NCI-H82 (cell line): ENCODE measurements at places on chromosomes 1 and 21.

- peak; percentile 61 for DNase-seq
Observed at GRCh38 chr21:41768437-41769042, 1.7 kb upstream of the RIPK4 start.

DNA sequence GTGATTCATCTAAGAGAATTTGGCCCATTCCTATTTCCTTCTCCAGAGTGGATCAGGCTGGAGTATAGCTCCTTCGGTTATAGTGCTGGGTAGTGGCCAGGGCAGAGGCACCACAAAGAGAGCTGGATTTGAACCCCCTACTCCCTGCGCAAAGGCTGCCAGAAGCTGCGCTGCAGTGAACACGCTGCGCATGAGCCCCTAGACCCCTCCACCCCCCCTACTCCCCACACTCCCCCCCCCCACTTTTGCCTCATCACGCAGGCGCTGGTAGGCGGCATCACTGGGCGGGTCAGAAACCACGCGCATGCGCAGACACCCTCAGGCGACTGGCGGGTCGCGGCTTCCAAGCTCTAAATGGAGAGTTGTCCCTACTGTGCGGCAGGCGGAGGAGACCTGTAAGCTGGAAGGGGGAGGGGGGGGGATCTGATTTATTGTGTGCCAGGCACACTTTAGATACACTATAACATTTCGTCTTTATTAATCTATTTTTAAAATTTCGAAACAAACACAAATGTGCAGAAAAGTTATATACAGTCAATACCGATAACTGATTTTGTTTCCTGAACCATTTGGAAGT lies 38.7 kb upstream of the HMGN1 start:
- peak; percentile 98 for DNase-seq

- no peak for DNase-seq
Observed at GRCh38 chr1:91792489-91793071, 93.4 kb downstream of the TGFBR3 start.

DNA sequence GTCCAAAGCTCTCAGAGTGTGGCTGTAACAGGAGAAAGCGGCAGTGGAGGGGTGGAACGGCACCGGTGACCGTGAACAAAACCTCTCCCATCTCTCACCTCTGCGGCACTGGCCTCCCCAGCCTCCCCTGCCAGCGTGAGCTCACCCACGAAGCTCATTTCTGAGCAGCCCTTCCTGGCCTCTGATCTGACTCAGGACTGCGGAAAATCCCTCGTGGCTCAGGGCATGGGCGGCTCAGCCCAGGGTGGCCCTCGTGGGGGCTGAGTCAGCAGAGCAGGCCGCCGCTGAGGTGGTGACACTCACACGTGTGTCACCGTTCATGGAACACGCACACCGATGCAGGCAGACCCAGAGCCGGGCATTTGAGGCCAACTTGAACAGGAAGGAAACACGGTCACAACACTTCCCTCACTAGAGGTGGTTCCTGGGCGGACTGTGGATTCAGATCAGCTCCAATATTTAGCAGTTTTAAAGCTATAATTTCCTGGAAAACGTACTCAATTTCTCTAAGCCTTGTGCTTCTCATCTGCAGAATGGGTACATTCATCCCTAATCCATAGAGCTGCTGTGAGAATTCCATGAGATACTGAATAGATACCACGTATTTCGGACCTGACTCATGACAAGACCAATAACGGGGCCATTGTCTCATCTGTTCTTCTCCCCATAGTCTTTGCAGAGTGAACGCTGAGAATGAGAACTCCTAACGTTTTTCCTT lies 115.0 kb upstream of the TMPRSS2 start:
- DNase-seq = no peak

GRCh38 chr1:63898428-63899196 lies 124.8 kb downstream of the ROR1 start:
- DNase-seq = no peak

- DNase-seq = no peak
Observed at GRCh38 chr1:29516063-29516820, 279.9 kb downstream of the PTPRU start.

DNA sequence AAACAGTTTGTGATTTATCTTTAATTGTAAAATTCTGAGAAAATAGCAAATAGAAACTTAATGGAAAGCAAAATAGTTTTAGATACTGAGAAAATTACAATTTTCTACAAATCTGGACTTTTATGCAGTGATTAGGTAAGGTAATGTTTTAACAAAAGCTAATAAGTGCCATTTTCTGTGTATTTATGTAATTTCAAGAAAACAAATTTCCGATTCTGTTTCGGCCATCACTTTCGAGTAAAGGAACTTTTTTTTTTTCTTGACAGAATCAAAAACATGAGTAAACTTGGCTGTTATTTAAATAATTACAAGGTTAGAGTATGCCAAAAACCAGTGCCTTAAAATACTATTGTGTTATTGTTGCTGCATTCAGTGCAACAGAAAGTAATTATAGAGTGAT lies 280.4 kb upstream of the C1orf105 start:
- DNase-seq = no peak

DNA sequence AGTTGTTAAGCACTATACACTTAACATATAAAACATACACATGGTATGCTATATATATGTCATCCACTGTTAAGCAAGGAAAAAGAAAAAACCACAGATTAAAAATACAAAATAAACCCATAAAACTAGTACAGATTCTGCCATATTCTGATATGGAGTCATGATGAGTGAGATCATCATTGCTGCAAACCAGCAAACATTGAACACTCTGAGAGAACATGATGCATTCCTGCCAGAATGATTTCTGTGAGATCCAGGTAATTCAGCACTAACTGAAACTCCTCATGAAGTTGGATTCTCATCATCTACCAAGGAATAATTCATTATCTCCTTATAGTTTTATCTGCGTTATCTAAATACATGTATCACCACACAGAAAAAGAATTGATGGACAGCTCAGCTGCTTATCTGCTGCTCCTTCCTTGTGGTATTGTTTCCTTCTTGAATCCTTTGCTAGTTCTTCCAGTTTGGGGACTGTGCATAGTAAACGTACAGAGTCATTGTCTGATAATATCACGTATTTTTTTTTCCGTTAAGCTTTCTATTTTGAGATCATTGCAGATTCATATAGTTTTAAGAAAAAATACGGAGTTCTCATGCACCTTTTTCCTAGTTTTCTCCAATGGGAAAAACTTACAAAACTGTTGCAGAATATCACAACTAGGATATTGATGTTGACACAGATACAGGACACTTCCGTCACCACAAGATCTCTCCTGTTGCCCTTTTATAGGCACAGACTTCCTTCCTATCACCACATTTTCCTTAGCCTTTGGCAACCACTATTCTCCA lies 9.3 kb downstream of the RAB4A start:
- no peak for DNase-seq

GRCh38 chr1:202223121-202223860 lies 29.7 kb downstream of the LGR6 start:
- no peak for DNase-seq

GRCh38 chr1:90614872-90615271 lies 102.2 kb downstream of the BARHL2 start:
- peak; percentile 46 for DNase-seq

DNA sequence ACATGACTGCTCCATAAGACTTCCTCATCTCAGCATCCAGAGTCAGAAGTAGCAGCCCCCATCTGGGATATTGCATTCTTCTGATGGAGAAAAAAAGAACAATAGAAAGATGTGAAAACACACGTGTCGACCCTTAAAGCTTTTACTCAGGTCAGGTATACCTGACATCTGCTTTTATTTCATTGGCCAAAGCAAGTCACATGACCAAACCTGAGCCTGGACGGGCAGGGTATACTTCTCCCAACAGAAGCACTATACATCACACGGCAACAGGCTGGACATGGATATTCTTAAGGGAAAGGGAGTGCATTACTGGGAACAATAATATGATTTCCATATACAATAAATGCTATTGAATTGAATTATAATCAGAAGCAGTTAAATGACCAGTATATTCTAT lies 243.3 kb downstream of the LMO4 start:
- no peak for DNase-seq

GRCh38 chr1:56301791-56302190 lies 277.6 kb downstream of the PLPP3 start:
- no peak for DNase-seq

- peak; percentile 86 for DNase-seq
Observed at GRCh38 chr1:231603598-231604275, 22.9 kb upstream of the DISC1 start.

- no peak for DNase-seq
Observed at GRCh38 chr1:111212634-111213335, 12.3 kb upstream of the DENND2D start.

- no peak for DNase-seq
Observed at GRCh38 chr21:16307256-16307655, 577.5 kb downstream of the USP25 start.

DNA sequence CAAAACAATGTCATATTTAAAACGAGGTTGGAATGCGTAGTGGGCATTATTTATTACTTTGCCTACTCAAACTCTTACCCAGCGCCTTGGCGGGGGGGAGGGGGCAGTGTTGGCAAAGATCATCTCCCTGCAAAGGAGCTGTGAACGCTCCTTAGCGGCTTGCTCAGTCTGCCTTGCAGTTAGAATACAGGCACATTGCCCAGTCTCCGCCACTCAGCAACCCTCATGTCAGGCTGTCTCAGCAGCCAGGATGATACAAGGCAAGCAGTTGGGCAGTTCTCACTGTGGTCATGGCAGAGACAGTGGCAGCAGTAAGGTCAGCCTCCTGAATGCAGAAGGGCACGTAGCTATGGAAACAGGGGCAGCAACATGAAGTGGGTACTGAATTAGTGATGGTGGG lies 170.4 kb upstream of the KCNK2 start:
- DNase-seq = no peak

DNA sequence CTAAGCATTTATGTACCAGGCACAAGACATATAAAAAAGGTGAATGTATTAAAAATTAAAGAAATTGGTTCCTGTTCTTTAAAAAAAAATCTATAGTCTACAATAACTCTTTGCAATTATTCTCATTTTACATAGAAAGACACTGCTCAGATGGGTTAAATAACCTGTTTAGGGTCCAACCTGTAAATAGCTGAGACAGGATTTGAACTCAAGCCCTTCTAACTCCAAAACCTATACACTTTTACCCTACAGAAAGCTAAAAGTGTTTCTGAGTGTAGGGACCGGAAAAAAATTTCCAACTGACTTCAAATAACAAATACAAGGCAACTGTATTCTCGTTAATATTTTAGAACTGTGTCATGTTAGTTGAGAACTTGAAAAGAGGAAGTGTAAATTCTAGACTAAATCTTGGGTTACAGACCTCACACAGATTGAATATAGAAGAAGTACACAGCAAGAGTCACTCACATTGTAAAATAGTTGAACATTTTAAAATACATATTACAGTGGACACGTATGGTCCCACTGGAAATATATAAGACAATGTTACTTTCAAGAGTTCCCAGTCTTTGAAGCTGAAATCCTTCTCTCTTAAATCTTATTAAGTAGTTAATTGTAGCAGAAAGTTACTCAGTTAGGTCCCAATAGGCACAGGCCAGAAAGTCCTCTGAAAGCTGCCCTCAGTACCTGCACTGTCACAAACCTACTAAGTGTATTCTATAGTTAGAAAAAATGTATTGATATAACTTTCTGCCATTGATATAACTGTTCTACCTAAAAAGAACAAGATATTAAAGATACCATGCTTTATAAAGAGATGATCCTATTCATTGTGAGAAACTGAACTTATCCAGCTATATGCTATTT lies 7.3 kb downstream of the EDEM3 start:
- no peak for DNase-seq

- no peak for DNase-seq
Observed at GRCh38 chr1:205391386-205391785, 30.5 kb downstream of the LEMD1 start.

GRCh38 chr1:67812226-67812625 lies 21.0 kb downstream of the GNG12 start:
- DNase-seq = no peak

- peak; percentile 75 for DNase-seq
Observed at GRCh38 chr1:147238053-147238902, 4.2 kb upstream of the CHD1L start.

GRCh38 chr1:197557302-197557701 lies 218.0 kb downstream of the DENND1B start:
- no peak for DNase-seq

DNA sequence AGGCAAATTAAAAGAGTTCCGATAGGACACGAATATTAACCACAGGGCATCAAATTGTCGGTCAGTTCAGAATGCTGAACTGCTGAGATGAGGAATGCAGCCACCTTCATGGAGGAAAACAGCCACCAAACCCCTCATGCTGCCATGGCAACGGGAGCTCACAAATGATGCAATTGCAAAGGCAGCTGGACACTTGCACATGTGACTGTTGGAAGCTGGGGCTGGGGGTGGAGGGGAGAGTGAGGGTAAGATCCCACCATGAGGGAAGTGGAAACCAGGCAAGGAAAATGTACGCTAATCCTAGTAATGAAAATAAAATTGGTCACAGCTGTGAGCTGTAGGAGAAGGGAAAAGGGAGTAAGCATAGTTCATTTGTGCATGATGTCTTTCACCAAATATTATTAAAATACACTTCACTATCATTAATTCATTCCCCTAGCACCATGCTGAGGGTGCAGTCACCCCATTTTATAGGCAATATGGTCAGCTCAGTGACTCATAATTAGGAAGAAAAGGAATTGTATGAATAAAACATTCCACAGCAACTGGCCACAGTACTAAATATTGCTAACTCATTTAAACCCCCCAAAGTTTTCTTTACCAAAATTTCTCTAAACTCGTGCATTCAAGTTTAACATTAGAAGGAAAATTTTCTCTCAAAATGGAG lies 15.3 kb downstream of the BECN2 start:
- DNase-seq = peak; percentile 18

DNA sequence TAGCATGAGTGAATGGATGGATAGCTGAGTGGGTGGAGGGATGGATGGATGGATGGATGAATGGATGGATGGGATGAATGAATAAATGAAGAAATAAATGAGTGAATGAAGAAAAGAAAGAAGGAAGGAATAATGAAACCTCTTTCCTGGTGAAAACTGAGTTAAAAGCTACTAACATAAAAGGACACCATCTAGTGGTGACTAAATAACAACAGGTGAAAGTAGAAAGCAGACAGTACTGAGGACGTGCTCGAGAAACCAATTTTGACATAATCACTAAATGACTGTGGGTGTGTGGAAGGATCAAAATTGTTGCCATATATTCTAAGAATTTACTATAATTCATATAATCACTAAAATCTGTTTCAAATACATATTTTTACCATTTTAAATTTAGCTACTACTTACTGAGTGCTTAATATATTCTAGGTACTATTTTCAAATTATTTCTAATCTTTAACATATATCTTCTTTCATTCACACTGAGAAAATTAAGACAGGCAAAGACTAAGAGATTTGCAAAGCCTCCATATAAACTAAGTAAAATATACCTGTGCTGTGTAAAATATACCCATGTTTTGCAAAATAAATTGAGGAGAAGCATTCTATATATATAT lies 522.9 kb downstream of the LRRIQ3 start:
- DNase-seq = peak; percentile 49

- DNase-seq = no peak
Observed at GRCh38 chr1:52588027-52588426, 14.1 kb upstream of the GPX7 start.

GRCh38 chr1:51473331-51474115 lies 45.5 kb downstream of the EPS15 start:
- no peak for DNase-seq
